Bronchial epithelial cell (primary cell): ENCODE measurements at places on chromosomes 7 and 10.
A peak's percentile ranks its signal among the peaks of the same experiment; 100 is the strongest.

GRCh38 chr7:16816824-16817223, 12.0 kb upstream of the AGR2 start:
- no peak for DNase-seq

- DNase-seq, result peak; percentile 23
These were observed 55.2 kb downstream of the ELFN1 start for GRCh38 chr7:1725199-1725690.

DNA sequence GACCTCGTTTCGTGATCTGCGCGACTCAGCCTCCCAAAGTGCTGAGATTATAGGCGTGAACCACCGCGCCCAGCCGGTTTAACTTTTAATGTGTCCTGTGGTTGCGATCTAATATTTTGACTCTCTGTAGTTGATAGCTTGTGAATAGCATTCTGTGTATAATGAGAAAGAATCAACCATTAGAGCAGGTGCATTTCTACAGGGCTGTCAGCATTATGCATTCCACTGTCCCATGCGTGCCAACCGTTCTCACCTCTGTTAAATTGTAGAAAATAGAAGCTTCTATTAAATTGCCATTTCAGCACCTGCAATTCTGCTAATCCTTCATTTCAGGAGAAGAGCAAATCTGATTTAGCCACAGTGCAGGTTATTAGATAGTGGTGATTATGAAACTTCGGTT, 61.7 kb downstream of the VIM start:
- DNase-seq, result no peak

GRCh38 chr10:90245623-90246022, 544.2 kb downstream of the KIF20B start:
- no peak for DNase-seq

DNA sequence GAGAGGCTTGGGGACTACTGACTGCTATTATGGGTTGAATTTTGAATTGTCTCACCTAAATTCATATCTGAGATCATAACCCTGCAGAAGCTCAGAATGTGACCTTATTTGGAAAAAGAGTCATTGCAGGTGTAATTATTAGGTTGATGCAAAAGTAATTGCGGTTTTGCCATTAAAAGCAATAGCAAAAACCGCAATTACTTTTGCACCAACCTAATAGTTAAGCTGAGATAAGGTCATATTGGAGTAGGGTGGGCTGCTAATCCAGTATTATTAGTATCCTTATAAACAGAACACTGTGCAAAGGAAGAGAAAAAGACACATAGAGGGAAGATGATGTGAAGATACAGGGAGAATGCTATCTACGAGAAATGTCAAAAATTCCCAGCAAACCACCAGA, 82.3 kb downstream of the AOAH start:
- DNase-seq, result no peak

DNA sequence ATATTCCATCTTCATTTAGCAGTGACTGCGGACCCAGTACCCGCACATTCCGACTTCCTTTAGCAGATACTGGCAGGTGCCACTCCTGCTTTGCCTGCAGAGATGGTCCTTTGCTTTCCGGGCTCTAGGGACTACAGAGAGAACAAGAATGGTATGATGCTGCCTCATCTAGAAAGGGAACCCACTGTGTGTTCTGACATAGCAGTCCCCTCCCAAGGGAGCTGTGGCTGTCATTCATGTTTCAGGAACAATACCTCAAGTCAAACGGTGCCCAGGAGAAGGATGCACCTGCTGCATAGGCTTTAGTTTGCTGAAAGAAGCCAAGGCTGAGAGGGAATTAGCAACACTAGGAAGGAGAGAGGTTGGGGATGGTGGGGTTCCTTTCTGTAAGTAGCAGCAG, 15.9 kb upstream of the TMEM72 start:
- DNase-seq, result no peak

DNA sequence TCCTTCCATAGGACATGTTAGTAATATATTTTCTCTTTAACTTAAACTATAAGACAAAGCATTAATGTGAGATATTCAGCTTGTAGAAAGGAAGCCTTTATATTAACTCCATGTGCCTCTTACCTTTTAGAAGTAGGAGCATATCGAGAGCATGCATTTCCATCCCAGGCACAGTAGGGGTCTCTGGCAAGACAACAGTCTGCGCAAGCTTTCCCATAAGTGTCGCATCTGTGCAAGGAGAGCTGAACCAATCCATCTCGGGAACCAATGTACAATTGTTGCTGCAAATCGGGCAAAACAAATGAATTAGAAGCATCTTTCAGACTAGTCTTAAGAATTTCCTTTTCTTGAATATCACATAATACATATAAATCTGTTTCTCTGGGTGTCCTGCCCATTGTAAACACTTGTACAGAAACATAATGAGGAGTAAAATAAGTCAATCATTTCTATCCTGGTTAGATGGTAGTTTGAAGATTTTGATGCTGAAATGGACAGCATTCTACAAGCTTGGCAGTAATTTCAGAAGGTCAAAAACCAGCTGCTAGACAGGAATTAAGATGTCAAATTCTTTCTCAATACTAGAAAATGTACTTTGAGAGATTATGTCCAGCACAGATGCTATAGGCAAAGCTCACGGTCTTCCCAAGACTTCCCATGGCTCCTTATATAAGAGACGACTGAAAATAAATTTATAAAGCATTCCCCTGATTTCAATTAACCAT, 171.8 kb downstream of the SEMA3D start:
- DNase-seq, result no peak

GRCh38 chr7:110964775-110965174, 126.2 kb upstream of the LRRN3 start:
- no peak for DNase-seq

- DNase-seq, result no peak
These were observed 108.5 kb downstream of the RAB18 start for GRCh38 chr10:27612551-27613035.

DNA sequence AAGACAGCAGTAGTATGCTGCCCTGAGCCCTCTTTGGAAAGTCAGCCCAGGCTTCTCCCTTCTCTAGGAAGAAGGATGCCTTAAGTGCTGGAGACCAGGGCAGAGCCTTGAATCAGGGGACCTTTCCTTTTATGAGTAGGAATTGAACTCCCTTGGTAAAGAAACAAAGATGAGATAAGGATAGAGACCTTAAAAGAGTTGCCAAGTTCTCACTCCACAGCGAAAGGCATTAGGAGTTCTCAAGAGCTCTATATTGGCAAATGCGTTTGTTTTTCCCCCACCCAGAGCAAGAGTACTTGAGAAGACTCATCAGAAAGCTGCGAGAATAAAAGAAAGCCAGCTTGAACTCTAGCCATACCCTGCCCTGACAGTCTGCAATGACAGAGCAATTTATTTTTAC, 72.9 kb upstream of the OGDHL start:
- no peak for DNase-seq

DNA sequence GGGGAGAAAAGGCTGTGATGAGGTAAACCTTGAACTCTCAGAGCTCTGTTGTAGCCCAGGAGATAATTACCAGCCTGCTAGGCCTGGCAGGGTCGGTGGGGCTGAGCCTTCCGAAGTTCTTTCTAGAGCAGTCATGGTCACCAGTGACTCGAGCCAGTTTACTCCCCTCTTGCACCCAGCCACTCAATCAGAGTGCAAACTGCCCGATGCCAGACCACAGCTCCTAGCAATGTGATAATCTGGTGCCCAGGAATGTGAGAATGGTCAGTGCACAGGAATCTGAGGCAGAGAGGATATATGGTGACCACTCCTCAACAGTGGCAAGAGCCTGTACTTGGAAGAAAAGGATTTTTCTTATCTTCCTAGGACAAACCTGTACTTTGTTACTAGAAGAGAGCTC, 46.4 kb upstream of the KMT2E start:
- DNase-seq, result no peak

GRCh38 chr7:150430465-150431085, 19.9 kb upstream of the GIMAP8 start:
- DNase-seq, result no peak

DNA sequence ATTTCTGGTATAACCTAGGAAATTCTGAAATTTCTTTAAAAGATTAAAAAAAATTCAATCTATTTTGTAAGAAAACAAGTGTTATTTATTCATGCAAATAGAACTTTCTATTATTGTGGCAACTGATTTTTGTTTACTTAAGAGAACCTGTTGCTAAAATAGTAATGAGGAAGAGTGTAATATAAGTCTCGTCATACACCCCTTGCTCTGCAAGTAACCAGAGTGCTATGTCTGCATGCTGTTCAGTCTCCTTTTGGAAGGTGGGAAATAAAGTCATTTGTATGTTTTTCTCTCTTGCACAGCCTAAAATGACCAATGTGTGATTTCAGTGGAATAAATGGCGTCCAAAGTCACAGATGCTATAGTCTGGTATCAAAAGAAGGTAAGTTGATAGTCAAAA, 41.3 kb downstream of the PHTF2 start:
- DNase-seq, result no peak

DNA sequence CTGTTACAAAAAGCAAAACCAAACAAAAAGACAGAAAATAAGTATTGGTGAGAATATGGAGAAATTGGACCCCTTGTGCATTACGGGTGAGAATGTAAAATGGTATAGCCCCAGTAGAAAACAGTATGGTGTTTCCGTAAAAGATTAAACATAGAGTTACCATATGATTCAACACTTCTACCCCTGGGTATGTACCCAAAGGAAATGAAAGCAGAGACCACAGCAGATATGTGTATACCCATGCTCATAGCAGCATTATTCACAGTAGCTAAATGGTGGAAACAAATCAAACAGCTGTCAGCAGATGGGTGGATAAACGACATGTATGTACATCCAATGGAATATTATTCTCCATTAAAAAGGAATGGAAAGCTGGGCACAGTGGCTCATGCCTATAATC, 42.4 kb downstream of the STARD3NL start:
- no peak for DNase-seq

DNA sequence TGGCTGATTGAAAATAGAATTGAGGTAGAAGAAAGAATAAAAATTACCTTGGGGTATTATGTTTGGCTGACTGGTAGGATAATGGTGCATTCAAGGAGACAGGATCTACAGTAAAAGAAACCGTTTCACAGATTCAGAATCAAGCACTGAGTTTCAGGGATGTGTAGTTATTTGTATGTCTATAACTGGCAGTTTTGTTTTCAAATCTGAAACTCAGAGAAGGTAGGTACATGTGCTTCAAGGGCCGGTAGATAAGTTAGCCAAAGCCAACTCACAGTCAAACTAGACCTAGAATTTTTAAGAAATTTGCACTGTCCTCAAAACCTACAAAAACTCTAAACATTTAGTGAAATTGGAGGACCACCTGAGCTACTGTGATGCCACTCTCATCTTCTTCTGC, 191.5 kb downstream of the FOXP2 start:
- no peak for DNase-seq

DNA sequence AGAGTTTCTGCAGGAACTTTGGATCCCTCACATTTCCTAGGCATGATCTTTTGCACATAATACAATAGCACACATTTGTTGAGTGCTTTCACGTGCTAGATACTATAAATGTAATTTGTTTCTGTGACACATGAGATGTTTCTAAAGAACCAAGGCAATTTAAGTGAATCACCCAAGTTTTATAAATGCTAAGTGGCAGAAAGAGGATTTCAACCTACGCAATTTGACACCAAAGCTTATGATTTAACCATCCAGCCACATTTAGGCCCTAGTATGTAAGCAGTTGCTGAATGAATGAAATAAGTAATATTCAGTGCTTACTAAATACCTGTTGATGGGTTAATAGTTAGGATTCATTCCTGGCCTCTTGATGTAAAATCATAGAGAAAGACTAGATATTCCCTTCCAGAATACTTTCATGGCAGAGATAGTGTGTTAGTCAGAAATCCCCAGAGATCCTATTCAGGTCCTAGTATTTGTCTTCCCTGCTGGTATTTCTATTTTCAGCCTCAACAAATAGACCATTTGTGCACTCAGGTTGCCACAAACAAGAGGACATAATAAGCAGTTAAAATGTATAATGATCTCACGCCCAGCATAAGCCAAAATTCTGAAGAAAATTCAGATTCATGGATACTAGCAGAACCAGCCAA, 572.6 kb downstream of the IPMK start:
- peak; percentile 26 for DNase-seq

- DNase-seq, result no peak
These were observed 19.6 kb upstream of the INPP5A start for GRCh38 chr10:132517951-132518521.

- no peak for DNase-seq
These were observed 3.9 kb upstream of the FAM13C start for GRCh38 chr10:59366290-59366689.

DNA sequence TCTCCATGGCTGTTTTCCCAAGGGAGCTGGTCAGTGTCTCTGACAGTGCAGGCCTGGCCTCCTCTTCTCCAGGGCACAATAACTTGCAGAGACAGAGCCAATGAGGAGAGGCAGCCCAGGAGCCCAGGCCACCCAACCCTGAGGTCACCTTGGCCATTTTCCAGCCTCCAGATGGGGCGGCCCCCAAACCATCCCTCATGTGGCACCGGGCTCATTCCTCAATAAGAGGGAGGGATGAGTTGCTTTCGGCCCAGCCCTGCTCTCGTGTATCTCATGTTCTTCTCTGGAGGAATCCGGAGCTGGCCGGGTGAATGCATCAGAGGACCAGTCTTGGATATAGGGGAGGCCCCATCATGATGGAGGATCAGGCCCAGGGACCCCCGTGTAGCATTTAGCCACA, 98.9 kb downstream of the C10orf105 start:
- DNase-seq, result no peak

GRCh38 chr7:25950488-25951413, 201.2 kb upstream of the NFE2L3 start:
- DNase-seq, result peak; percentile 70

DNA sequence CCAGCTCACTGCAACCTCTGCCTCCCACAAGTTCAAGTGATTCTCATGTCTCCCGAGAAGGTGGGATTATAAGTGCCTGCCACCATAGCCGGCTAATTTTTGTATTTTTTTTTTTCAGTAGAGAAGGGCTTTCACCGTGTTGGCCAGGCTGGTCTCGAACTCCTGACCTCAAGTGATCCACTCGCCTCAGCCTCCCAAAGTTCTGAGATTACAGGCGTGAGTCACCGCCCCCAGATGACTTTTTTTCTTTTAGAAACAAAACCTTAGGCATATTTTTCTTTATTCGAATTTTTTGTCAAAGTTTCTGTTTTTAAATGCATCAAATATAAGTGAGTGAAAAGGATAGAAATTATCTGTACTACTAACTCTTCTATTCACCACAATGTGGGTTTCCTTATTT, 113.1 kb downstream of the LRRC4 start:
- DNase-seq, result no peak

DNA sequence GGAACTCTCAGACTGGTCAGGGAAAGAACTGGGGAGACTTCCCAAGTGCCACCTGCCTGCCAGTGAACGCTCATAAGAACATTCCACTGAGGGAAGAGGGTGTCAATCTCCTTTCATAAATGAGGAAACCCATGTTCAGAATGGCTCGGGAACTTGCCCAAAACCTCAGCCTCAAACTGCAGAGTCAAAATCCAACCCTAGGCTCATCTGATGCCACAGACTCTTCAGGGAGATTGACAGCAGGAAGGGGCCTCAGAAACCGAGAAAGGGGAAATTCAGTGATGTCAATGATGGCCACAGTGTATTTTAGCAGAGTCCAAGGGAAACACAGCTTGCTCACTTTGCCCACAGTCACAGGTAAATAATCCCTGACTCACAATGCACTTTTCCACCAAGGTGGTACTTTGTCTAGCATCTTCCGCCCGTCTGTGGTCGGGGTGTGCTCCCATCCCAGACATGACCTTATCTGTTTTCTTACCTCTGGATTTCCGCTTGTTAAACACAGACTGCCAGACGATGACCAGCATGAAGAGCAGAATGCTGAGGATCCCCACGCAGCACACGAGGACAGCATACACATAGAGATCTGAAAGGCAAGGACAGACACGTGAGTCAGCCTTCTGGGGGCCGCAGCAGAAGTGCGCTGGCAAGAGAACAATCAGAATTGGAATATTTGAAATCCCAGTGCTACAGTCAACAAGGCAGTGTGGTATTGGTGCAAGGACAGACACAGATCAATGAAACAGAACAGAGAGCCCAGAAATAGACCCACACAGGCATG, 38.4 kb downstream of the VSTM4 start:
- DNase-seq, result no peak
